ENCODE measurements at places on chromosomes 3 and 15. TPM values are rescaled to one million over a fixed set of nuclear protein-coding genes. Genes with fewer than 3 reads are reported as not detected.

DNA sequence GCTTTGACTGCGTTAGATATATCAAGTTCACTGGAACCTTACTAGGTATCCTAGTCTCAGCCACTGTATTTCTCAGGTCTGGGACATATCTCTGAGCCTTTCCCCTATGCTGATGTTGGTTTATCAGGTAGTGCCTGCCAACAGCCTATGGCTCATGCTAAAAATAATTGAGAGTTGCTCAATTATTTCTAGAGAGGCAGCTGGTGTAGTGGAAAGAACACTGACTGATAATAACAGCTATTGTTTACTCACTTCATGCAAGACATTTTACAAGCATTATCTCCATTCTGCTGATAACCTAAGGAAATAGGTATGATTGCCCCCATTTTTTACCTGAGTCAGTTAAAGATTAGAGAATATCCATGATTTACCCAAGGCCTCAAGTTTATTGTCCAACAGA is 231.4 kb downstream of the LRRN1 start:
- DNase-seq: no peak
- H3K4me3 ChIP-seq: no peak overlapping the region
- no peaks in the 10 kb centered on the region for H3K36me3 ChIP-seq
- H3K4me1 ChIP-seq: no peaks in the 10 kb centered on the region
- no peaks in the 10 kb centered on the region for H3K27me3 ChIP-seq

DNA sequence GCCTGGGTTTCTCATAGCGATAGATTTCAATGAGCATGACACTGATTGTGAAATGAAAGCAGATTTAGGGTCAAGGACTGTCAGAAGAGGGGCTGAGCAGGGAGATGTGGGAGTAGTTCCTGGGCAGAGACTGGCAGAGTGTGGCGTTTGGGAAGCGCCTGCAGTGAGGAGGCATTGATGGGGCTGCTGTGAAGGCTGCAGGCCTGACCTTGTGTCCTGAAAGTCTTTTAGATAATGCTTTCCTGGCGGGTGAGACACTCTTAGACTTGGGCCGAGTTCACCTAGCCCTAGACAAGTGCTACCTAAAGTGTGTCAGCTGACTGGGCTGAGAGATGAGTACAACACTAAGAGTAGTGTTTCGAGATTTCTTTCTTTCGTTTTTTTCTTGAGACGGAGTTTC is 20.7 kb downstream of the USP13 start:
- H3K4me1 ChIP-seq: no peaks in the 10 kb centered on the region
- H3K4me3 ChIP-seq: no peak overlapping the region

DNA sequence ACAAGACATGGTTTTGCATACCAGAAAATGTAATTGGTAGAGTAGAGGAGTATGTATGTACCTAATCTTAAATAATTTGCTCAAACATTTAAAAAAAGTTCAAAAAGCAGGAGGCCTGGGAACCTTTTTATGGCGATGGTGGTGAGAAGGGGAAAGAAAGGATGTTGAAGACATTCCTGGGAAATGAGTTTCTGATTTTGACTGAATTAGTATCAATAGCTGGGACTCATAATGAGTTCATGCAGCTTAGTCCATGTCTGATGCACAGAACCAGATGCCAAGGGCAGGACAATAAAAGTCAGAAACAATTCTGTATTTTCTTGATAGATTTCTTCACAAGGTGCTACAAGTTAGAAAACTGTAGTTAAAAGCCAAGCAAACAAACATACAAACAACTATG is 395.3 kb downstream of the GAP43 start:
- no peak overlapping the region for H3K27ac ChIP-seq
- H3K36me3 ChIP-seq: no peaks in the 10 kb centered on the region
- no peaks in the 10 kb centered on the region for H3K27me3 ChIP-seq
- H3K4me1 ChIP-seq: no peaks in the 10 kb centered on the region
- no peak for DNase-seq
- H3K4me3 ChIP-seq: no peak overlapping the region

Gene SERPINI2
- not detected for total RNA-seq

DNA sequence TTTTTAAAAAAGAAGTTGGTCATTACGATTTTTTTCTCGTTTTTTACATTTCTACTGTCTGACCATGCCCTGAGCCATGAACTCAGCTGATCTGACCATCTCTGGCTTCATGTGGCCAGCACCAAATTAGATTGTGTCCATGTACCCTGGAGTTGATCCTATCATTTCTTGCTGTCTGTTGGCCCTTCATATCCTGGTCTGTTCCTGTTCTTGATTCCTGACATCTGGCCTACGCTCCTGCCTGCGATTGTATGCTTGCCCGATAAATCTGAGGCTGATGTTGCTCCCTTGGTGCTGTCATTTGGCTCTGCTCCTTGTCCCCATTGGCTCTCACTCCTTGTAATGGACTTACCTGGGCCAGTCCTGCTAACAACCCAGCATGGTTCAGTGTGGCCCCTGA is 89.8 kb upstream of the IGSF10 start:
- H3K36me3 ChIP-seq: no peaks in the 10 kb centered on the region
- H3K27me3 ChIP-seq: no peaks in the 10 kb centered on the region
- H3K4me3 ChIP-seq: no peak overlapping the region
- DNase-seq: no peak
